ENCODE measurements at places on chromosomes 6 and 20. TPM values are rescaled to one million over a fixed set of nuclear protein-coding genes. Genes with fewer than 3 reads are reported as not detected.

DNA sequence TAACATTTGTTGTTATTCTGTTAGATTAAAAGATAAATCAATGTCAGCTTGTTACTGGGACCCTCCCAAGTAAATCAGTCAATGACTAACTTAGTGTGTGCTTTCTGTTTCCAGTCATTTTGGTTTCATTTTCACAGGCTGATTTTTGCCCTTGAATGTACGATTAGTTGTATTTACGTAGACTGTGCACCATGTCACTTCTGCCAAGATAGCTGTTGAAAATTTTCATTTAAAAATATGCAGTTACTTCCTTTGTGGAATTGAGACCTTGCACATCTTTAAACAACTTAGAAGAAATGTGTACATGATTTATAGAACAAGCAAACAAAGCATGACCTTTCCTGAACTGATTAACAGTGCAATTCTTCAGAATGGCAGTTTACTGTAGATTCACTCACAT lies 944.8 kb upstream of the CITED2 start:
- no peak for DNase-seq

- no peak for DNase-seq
Observed at GRCh38 chr6:34656378-34657036, 40.1 kb downstream of the ILRUN start.

DNA sequence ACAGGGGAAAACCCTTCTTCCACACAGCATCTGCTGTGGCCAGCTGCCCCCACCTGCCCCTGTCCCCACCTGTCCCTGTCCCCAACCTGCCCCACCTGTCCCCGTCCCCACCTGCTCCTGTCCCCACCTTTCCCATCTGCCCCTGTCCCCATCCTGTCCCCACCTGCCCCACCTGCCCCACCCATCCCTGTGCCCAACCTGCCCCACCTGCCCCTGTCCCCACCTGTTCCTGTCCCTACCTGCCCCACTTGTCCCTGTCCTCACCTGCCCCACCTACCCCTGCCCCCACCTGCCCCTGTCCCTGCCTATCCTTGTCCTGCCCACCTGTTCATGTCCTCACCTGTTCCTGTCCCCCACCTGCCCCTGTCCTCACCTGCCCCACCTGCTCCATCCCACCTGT lies 6.4 kb upstream of the MYT1 start:
- DNase-seq = no peak

- DNase-seq = no peak
Observed at GRCh38 chr6:166446567-166447065, 63.9 kb upstream of the MPC1 start.

GRCh38 chr6:77883851-77884250 lies 231.0 kb downstream of the MEI4 start:
- DNase-seq = no peak

DNA sequence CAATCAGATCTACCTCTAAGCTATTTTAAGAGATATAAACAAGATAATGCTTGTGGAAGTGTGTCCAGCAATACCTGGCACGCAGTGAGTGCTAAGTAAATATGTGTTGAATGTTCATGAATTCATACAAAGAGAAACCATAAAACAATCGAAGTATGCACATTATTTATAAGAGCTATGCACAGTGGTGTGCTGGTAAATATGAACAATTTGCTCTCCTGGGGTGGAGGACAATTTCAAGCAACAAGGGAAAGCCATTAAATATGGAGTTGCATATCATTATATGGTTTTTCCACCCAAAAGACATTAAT lies 526.6 kb upstream of the MARCKS start:
- no peak for DNase-seq

DNA sequence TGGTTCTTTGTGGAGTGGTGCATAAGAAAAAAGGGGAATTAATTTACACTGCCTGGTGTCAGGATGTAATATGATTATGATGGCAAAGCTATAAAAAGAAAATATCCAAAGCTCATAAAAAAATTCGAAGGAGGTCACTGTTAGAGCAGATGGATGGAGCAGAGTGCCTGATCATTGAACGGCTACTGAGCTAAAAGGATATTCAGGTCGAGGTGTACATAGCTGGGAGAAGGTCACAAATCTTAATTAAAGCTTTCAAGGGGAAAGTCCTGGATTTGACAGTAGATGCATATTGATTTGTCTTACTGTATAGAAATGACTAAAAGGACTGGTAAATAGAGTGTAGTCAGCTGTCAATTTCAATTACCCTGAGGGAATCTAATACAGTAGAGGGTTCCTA lies 84.4 kb downstream of the PKIB start:
- no peak for DNase-seq

- no peak for DNase-seq
Observed at GRCh38 chr20:5172167-5172601, 45.4 kb downstream of the CDS2 start.

- DNase-seq = no peak
Observed at GRCh38 chr6:134249759-134250602, 67.9 kb downstream of the SGK1 start.

The OR2J3 gene
- total RNA-seq = not detected

The PSORS1C2 gene
- total RNA-seq = not detected

The BPIFA1 gene
- not detected for total RNA-seq

The CST5 gene
- not detected for total RNA-seq

Measured in progenitor cell of endocrine pancreas (in vitro differentiated cells).